ENCODE measurements at places on chromosomes 1 and 21.

- no peak for DNase-seq
These were observed 135.4 kb upstream of the TNR start for GRCh38 chr1:175878775-175879174.

DNA sequence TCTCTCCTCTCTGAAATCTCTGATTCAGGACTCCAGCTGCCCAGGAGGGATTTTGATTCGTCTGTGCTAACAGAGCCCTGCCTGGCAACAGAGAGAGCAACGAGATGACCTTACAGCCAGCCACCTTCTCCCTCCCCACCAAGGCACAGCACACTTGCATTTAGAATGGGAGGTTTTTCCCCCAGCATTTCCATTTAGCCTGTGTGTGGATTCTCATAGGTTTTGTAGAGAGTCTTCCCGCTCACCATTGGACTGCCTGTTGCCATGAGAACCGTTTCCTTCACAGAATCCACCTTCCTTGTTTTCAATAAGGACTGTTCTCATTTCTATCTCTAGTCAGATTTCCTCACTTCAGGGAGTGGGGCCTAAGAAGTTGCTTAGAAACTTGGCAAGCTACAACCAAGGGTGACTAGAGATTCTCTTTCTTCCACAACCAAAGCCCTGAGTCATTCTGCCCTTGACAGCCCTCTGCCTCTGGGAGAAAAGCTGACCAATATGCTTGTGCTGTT is 5.8 kb upstream of the IKBKE start:
- DNase-seq = peak; percentile 43

DNA sequence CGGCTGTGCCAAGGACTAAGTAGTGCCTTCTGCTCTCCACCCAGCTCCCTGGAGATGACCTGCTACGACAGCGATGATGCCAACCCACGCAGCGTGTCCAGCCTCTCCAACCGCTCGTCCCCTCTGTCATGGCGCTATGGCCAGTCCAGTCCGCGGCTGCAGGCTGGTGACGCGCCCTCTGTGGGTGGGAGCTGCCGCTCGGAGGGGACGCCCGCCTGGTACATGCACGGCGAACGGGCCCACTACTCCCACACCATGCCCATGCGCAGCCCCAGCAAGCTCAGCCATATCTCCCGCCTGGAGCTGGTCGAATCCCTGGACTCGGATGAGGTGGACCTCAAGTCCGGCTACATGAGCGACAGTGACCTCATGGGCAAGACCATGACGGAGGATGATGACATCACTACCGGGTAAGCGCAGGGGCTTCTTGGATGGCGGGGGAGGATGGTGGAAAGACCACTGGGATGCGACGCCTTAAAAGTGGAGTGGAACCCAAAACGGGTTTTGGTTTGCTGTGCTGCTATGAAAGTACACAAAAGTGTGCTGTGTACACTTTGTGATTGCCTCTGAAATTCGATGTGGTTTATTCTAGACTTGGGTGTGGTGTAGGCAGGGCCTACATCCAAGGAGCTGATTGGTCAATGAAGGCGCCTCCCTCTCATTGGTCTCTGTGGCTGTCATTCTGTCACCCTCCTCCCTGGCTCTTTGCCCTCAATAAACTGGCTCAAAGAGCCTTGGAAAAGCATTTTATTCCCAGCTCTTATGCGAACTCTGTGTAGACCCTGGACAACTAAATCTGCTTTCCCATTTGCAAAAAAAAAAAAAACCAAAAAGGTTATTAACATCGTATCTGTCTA is 110.4 kb upstream of the IPO9 start:
- no peak for DNase-seq

GRCh38 chr1:196193896-196194559 is 414.2 kb downstream of the KCNT2 start:
- DNase-seq = no peak

All from CD4-positive, alpha-beta T cell treated with Interleukin-15 for 1 hour (primary cell).